ENCODE measurements at places on chromosomes 13 and 19.

DNA sequence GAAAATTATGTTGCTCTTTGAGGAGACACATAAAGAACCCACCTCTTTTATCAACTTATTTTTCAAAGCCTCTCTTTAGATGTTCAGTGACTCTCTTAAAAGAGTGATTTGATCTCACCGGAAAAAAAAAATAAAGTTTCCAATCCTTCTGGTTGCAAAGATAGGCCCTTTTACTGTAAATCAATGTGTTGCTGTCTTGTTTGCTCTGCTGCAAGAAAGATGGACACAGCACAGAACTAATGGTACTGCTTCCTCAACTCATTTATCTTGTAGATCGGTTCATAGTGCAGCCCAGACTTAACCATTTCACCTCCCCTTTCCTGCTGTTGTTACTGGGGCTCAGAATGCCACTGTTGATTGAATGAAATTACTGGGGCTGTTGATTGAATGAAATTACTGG, 388.9 kb upstream of the KLF12 start:
- no peak for DNase-seq

DNA sequence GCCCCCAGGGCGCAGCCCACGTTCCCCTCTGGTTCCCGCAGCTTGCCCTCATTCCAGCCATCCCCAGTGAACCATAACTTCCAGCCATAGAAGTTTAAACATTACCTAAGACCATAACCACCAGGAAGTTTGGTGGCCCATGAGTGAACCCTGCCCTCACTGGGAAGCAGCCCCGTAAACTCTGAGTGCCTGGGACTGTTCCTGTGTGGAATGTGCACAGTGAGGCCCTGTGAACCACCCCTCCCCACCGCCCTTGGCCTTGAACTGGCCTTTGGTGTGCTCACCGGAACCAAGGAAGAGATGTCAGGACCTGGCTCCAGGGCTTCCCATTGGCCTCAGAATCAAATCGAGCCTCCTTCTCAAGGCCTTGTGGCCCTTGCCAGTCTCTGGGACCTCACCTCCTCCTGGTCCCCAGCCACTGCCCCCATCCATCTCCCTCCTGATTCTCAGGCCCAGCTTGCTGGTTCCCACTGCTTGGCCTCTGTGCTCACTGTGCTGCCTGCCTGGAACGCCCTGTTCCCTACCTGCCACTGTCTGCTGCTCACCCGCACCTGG, 46.5 kb downstream of the DNM2 start:
- no peak for DNase-seq

GRCh38 chr13:42821437-42821836, 40.1 kb downstream of the FAM216B start:
- no peak for DNase-seq

DNA sequence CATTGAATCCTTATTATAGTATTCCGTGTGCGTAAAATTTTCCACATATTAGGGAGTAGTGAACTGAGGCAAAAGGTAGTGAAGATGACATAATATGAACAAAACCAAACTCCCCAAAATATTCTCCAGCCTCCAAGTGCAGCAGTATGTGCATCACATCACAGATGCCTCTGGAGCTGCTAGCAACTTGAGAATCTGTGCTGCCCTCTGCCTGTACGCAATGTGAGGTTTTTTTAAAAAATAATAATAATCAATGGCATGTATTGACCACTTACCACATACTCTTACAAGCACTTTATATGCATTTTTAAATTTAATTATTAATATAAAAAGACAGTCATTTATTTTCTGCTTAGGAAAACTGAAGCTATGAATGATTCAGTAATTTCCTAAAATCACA, 583.0 kb upstream of the SPRY2 start:
- no peak for DNase-seq

GRCh38 chr13:49810567-49811526, 18.4 kb upstream of the KPNA3 start:
- no peak for DNase-seq

- DNase-seq = no peak
Measured at GRCh38 chr13:43684963-43685725, 101.6 kb downstream of the ENOX1 start.

GRCh38 chr13:77724092-77724491, 26.6 kb downstream of the SLAIN1 start:
- DNase-seq = no peak

- DNase-seq = no peak
Measured at GRCh38 chr13:45119469-45119990, 780 bp upstream of the GTF2F2 start.

GRCh38 chr13:40480012-40480914, 186.2 kb downstream of the FOXO1 start:
- DNase-seq = no peak

DNA sequence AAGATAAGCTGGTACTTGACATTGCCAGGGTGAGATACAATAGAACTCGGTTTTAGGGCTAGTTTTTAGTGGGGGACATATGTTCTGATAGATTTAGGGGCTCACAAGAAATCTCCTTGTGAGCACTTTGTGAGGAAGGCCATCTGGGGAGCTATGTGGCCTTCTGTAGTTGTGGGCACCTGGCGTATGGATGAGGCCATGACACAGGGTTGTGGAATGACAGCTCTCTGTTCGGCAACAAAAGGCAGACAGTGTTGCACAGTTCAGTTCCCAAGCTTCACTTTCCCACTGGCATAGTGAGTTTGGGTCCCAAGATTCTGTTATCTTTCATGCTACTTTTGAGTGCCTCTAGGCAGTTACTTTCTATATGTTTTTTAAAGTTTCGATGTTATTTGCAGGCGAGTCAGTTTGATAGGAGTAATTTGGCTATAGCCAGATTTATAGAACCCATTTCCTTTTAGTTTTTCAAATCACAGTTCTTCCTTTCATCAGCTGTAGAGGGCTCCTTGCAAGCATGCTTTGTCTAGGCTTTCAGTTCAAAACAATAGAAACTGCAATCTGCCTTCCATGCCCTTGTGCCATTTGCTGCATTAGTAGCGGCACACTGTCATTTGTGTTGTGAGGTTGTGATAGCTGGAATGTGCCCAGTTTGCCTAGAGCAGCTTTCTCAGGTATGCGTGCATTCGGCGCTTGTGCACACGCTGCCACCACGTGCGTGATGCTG, 70.6 kb upstream of the TEX29 start:
- no peak for DNase-seq

DNA sequence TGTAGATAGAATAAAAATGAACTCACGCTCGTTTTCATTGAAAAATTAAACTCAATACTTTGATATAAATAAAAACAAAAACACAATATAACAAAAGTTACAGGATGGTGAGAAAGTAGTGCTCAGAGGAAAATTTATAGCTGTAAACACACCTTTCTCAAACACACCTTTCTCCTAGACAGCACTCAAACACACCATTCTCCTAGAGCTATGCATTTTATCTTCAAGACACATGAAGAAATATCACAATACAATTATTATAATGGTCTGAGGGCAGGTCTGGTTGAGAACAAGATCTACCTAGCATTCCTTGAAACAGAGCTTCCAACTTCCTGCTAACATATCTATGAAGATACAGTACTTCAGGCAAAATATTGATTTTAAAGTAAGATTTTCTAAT, 183.4 kb upstream of the NBEA start:
- DNase-seq = no peak

DNA sequence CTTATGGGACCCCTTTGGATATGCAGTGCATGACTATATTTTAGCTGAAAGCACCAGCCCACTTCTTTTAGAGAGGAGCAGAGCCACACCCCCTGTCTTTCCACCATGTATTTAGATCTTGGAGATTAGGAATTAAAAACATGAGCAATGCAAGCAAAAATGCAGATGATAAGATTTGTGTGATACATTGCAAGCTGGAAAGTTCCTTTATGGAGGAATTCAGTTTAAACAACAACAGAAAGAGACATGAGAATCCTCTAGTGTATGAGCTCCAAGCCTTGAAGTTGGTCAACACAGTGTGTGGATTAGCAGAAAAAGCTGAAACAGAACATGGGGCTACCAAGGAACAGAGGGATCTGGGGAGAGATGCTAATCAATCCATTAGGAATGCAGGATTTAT, 529.8 kb upstream of the NBEA start:
- DNase-seq = no peak

- DNase-seq = no peak
Measured at GRCh38 chr19:14181906-14182305, 24.1 kb downstream of the ADGRL1 start.

- no peak for DNase-seq
Measured at GRCh38 chr19:277581-278165, 13.5 kb downstream of the PLPP2 start.

- no peak for DNase-seq
Measured at GRCh38 chr19:15471639-15472101, 7.3 kb upstream of the RASAL3 start.

DNA sequence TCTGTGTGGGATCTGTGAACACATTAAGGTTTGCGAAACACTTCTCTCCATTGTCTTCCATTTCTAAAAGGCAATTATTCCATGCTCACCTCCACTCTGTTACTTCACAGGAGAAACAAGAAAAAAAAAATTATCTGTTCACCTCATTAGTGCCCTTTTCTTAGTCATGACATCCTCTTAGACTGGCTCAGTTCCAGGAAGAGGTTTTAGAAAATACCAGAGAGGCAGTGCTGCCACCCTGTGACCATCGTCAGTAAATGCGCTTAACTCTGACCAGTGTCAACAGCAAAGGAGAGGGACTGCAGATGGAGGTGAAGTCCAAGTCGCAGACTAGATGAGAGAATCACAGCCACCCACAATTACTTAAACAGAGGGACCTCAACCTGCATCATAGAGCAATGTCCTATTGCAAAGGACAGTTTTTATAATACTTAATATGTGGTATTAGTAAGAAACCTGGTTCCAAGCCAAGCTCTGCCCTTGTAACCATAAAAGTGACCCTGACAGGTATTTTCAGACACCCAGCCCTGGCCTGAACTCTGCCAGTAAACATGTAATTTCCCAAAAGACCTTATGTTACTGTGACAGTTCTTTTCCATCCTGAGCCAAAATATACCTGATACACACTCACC, 19.4 kb downstream of the CEACAM21 start:
- no peak for DNase-seq

- no peak for DNase-seq
Measured at GRCh38 chr13:108166078-108166477, 49.3 kb downstream of the LIG4 start.

- DNase-seq = no peak
Measured at GRCh38 chr13:98746968-98747367, 5.5 kb downstream of the SLC15A1 start.

DNA sequence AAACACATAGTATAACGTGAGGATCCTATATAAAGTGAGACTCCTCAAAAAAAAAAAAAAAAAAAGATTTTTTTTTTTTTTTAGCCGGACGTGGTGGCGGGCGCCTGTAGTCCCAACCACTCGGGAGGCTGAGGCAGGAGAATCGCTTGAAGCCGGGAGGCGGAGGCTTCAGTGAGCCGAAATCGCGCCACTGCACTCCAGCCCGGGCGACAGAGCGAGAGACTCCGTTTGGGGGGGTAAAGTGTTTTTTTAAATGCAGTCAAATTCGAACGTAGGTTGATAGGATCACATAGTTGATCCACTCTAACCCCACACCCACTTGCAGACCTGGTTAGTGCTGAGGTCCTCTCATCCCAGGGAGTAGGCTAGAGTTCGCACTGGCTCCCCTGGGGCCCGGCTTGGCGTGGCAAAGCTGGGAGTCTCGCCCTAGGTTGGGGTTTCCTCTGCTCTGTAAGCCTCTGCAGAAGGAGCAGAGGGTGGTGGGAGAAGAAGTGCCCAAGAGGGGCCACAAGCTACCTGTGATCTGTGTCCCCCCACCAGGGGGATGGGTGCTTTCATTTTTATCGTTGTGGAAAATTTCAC, 6.5 kb downstream of the RNF225 start:
- DNase-seq = no peak

- DNase-seq = no peak
Measured at GRCh38 chr13:41111454-41111853, 21.1 kb downstream of the KBTBD6 start.

DNA sequence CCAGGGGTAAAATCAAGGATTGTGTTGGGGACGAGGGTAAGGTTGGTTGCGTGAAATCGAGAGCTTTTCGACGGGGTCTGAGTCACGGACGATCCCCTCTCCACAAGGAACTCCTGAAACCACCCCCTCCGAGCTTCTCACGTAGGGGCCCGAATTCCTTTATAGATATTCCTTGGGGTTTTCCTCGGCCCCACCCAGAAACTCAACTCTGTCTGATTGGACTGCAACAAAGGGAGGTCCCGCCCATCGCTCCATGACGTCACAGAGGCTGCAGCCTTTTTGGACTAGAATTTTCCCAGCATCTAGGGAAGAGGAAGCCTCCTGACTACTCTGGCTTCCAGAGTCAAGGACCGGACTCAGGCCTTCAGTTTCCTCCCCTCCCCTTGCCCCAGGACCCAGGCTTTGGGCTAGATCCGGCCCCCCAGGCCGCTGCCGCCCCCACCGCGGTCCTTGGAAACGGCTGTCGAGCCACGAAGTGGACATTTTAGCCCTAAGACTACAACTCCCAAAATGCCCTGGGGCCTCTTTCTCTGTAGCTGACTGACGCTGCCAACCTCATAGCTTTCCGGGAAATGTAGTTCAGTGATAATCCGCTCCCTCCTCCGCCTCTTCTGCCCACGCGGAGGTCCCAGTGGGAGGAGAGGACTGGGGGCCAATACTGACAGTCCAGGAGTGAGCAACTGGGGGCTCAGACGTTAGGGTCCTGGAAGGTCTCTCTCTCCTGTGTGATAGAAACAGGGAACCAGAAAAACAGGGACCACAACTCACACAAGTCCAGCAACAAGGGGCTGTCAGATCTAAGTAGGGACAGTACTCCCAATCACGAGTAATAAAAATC, at the start of gene IZUMO1:
Gene IZUMO1, minus strand, starts transcription at position 172 of the 838 bp plus-strand sequence. CDS start 1,050 bp downstream, outside the sequence.
- DNase-seq = no peak

DNA sequence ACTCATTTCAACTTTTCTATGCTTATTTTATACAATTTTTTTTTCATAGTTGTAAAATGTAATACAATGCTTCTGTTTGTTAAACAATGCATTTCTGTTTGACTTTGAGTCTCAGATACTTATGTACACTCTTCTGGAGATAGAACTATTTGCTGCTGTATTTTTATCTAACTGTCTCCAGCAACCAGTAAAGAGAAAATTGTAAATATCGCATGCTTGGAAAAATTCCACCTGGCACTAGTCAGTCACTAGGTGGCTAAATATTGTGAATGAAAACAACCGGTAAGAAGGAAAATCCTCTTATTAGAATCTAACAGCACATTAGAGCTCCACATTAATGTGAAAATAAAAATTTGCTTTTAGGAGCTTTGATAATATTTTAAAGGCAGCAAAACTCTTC, 876.5 kb downstream of the PCDH9 start:
- DNase-seq = no peak

- DNase-seq = no peak
Measured at GRCh38 chr19:35110974-35111373, 4.6 kb upstream of the FXYD3 start.

Data from NCI-H1436 treated with DMSO at 0.1 percent for 48 hours (cell line).